ENCODE measurements at places on chromosomes 5 and 9.

DNA sequence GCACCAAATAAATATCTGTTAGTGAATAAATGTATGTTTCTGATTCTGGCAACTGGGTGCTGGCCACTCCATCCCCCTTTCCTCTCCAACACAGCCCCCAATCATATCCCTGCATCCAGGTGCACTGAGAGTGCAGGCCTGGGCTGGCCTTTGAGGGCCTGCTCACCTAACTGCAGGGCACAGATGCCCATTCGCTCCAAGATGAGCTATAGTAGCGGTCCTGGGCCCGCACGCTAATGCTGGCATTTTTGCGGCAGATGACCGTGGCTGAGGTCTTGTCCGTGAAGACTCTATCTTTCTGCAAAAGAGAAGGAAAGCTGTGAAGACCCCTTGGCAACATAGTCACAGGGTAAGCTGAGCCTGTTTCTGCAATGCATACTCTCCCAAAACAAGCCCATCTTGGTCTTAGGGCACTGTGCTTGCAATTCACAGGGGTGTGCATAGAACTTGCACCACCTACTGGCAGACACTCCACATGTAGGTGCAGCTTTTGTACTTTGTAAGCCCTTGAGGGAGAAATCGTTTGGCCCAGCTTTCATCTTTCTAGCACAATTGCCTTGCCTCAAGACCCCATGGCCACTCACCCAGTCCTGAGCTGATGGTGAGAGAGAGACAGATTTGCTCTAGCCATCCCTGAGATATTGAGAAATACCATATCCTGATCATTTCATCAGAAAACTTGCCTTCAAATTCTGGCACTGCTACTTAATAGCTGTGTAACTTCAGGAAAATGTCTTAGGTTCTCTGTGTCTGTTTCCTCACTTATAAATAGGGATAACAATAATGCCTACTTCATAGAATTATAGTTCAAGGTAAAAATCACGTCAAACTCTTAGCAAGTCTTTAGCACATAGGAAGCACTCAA is 13.5 kb downstream of the IL12B start:
- DNase-seq = peak; percentile 58

GRCh38 chr5:131664929-131665328 is 29.9 kb upstream of the RAPGEF6 start:
- DNase-seq = no peak

GRCh38 chr9:13009871-13010270 is 235.1 kb downstream of the LURAP1L start:
- DNase-seq = no peak

- no peak for DNase-seq
Observed at GRCh38 chr5:67289763-67290521, 93.3 kb upstream of the CD180 start.

DNA sequence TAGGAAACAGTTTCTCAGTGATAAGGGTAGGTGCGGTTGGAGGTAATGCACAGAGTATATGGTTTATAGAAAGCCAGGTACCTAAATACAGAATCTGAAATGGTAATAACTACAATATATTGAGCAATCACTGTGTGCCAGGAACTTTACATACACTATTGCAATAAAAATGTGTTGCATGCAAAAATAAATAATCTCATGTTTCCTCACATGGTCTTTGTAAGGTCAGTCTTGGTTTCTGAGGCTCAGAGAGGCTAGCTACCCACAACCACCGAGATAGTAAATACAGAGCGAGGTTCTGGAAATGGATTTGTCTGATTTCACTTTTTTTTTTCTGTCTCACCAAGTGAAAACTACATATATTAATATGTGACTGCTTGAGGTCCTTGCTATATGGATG is 128.9 kb downstream of the CAMK4 start:
- no peak for DNase-seq

DNA sequence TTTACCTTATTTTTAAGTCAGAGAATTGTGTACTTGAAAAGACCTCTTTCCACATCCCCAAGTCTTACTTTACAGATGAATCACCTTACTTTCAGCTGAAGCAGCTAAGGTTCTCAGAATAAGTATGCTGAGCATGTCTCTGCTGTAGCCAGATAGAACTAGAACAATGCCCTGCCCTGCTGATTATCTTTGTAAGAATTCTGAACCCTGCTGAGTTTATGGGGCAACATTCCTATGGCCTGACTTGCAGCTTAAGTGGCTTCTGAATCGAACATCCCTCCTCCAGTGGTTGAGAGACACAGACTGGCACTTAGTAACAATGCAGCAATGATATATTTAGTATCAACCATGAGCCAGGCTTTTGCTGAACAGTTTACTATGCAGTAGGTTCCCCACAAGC is 592.0 kb upstream of the WWC1 start:
- no peak for DNase-seq

DNA sequence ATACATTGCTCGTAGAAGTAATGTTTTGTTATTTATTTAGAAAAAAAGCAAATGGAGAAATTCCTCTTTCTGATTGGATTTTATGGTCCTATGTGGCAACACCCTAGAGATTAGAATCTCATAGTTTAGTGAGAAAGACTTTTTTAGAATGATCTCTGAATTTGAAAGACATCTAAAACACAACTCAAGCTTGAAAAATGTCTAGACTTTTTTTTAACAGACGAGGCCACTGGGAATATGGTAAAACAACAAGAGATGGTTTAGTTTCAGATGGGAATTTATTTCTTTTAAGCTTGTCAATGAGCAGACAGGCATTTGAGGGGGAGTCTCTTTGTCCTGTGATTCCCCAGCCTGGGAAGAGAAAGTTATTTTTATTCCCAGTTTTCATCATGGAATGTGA is 122.1 kb downstream of the NTRK2 start:
- DNase-seq = no peak

DNA sequence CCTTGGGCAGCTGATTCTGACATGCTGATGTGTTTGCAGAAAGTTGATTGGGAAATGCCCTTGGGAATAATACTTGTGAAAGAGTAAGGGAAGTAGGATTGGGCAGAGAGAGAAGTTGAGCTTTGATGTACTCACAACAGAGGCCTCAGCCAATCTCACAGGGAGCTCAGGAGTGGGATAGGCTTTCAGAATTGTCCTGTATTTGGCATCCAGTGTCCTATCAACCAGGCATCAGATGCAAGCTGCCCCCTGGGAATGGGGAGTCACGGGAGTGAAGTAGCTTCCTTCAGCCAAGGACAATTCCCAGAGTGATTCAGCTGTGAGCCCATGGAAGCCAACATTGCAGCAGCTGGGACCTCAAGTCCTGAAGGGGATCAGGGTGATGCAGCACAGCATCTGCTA is 39.6 kb downstream of the DMAC1 start:
- no peak for DNase-seq

DNA sequence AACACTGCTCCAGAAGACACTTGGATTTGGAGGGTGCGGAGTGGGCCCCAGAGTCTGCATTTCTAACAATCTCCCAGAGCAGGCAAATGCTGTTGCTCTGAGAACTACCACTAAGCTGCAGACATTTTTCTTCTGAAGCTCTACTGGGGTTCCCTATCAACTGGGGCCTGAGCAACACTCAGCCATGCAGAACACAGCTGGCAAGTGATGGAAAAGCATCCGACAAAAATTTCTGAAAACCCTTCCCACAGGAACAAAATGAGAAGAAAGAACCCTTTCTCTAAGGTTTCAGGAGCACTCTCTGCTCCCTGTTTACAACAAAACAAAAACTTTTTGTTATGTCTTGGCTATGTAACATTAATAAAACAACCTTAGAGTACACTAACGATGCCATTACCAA is 516.9 kb downstream of the CTNND2 start:
- DNase-seq = no peak

DNA sequence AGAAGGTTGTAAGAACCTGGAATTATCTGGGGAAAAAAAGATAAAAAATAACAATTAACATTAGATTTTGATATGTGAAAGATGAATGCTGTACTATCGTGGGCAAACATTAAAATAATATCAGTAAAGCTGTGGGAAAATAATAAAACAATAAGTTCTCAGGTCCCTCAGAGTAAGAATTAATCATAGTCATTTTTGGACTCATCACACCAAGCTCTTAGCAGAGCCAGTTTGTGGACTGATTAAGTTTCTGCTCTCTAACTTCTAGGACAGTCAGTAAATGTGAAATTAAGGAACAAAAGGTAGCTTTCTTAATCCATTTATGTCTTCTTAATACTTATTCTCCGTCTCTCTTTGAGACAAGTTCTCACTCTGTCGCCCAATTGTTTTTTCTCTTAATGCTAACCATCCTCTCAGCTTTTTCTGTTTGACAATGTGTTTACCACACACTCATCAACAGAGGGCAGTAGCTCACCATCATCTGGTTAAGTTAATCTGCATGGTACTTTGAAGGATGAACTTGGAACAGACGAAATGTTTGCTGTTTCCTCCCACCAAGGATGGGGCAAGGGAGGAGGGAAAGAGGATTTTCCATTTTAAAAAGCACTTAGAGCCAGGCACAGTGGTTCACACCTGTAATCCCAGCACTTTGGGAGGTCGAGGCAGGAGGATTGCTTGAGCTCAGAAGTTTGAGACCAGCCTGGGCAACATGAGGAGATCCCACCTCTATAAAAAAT is 5.3 kb upstream of the ACO1 start:
- peak; percentile 37 for DNase-seq

DNA sequence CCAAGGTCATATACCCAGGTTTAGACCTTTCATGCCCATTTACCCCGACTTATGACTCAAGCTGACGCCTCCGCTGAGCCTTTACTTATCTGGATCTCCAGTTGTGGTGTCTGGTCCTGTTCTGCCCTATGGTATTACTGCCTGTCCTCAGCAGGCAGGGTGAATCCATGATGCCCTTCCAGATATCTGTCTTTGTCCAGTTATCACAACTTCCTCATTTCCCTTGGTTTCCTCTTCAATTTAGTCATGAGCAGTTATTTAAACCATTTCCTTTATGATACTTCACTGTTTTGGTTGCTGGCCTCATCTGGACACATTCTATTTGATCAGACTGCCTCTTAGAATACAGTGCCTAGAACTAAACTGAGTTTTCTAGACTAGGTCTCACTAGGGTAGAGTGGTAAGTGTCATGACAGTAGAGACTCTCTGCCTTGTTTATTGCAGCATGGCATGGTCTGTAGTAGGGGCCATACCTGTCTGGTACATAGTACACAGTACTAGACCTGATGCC is 93.3 kb downstream of the MELK start:
- no peak for DNase-seq
